Activated B cell treated with CpG ODN at 0.5 μM for 24 hours (primary cell): ENCODE measurements at places on chromosomes 4 and X.

- DNase-seq, result no peak
Observed at GRCh38 chr4:78345237-78345636, 206.3 kb upstream of the ANXA3 start.

DNA sequence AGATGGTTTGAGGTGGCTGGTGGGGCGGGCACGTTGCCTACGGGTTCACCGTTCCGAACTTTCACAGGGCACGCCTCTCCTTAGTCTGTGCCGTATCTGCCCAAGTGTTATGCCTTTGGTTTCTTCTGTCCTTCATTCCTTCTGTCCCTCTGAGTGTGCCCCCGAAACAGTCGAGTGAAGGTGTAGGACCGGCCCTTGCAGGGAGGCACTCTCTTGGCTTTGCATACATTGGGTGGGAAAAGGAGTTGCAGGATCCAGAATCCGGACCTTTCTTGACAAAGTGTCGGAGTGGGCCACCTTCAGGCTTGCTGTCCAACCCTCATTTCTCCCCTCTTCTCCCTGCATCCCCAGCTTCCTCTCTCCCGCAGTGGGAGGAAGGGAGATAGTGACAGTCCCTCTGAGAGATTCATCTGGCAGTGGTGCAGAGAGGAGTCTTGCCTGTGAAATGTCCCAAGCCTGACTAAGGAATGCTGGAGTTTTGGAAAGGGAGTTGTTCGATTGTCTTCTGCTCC lies 569 bp downstream of the ARFIP1 start:
- no peak for DNase-seq

- no peak for DNase-seq
Observed at GRCh38 chr4:89469930-89470375, 162.4 kb upstream of the GPRIN3 start.

DNA sequence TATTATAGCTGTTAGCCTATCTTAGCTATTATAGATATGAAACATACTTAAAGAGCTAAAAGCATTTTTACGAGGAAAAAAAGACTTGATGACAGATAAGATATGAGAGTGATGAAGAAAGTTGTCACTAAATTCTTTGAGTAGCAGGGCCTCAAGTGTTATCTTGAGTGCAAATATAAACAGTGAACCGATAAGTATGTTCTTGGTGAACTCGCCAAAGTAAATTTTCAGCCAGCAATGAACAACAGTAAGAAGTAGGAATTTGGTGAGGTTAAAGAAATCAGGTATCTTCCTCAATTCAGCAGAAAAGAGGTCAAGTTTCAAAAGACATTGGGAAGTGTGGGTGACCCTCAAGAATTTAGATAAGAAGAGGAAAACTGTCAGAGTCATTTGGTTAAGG lies 471.8 kb upstream of the FTHL17 start:
- no peak for DNase-seq

DNA sequence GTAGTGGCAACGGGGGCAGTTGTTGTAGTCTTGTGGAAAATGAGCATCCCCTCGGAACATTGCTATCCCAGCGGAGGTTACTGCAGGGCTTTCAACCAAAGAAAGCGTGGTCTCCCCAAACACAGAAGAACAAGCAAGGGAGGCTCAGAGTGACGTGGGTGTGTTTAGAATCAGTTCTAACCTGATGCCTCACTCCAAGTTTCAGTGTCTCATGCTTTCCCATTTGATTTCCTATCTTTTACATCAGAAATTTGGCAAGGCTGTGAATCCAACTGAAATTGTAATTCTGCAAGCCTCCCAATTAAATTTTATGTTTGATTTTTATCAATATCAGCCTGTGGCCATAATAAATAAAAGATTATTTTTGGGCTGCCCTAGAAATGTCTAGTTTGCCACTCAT lies 156.1 kb upstream of the LNX1 start:
- no peak for DNase-seq

DNA sequence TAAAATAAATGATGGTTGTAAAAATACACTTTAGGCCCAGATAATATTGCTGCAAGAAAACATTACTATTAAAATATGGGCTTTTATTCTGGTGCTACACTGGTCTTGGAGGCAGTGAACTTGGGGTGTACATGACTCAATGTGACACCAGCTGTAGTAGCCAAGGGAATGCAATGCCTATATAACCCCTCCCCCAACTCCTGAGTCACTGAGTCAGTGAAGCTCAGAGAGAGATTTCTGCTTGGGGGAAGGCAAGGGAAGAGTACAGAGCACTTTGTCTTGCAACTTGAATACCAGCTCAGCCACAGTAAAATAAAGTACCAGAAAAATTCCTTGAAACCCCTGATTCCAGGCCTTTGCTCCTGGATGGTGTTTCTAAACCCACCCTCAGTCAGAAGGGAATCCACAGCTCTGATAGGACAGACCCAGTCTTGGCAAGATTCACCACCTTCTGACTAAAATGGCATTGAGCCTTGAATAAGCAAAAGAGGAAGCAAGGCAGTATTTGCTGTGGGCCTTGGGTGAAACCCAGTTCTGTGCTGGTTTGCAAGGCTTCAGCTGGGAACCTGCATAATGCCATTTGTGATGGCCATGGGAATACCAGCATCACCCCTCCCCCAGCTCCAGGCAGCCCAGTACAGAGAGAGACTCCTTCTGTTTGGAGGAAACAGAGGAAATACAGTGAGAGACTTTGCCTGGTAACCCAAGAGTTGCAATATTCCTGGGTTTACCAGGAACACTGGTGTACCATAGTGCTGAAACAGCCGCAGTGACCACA lies 209.9 kb downstream of the IQCM start:
- DNase-seq, result no peak

GRCh38 chrX:43975796-43976195 lies 2.6 kb upstream of the NDP start:
- DNase-seq, result no peak

DNA sequence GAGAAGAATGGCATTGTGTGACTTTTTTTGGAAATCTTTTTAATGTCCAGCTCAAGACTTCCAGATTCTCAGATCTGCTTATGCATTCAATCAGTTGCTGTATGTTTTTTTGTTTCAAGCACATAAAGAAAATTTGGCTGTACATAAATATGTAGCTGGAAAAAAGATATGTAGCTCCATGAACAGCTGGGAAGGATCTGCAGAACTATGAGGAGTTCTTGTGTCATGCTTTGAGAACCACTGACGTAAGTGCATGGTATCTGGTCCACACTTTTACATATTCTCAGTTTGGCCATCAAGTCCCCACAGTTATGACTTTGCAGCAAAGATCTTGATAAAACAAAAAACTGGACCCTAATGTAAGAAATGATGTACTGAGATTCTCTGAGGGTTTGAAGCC lies 165.9 kb downstream of the KIT start:
- DNase-seq, result no peak
